ENCODE measurements at places on chromosomes 1 and 21.

DNA sequence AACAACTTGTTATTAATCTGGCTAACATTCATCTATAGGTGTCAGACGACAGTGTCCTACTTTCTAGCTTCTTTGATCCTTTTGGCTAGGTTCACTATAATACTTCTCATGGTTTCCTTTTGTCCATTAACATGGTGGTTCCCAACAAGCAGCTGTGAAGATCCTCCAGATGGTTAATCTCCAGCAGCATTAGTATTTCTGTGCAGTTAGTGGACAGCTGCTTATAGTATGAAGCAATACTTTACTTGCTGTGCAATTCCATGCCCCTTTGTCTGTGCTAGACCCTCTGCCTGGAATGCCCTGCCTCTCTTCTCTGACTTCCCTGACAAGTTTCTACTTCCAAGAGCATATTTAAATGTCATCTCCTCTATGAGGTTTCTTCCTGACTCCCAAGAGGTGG, 41.7 kb upstream of the ARHGAP29 start:
- no peak for DNase-seq

DNA sequence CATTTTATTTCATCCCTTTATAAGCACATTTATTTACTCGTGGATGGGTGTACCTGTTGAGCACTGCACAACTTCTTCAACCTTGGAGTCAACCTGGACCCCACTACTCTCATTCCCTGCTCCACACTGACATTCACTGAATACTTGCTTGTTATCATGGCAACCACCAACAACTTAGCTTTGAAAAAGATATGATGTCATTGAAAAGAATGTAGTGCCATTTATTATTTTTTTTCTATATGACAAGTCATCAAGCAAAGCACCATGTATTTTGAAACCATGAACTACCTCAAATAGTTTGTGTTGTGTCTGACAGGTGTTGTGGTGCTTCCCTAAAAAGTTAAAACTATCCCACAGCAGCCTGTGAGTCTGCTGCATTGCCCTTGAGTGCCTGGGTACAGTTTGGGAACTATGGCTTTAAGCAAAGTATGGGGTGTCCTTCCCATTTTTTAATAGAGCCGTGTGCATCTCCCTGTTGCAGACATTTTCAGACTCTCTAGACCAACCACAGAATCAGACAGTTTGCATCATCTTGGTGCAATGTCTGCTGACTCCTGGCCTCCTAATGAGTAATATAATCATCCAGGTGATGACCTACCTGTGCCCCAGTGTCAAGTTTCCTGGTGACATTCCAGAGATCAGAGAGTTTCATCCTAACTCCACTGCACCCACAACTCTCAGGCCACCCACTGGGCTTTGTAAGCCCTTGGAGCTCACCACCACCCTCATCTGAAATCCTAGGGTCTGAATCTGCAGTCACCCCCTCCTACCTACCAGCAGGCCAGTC, 339.7 kb upstream of the PROX1 start:
- no peak for DNase-seq

DNA sequence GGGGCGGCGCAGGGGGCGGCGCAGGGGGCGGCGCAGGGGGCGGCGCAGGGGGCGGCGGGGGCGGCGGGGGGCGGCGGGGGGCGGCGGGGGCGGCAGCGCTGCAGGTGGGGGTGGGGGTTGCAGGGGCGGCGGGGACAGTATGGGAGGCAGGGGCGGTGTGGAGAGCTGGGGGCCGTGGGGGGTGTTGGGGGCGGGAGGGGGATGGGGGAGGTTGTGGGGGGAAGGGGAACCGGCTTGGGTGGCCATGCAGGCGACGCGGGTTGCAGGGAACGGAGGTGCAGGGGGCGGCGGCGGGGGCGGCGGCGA, 13.0 kb upstream of the SLC19A1 start:
- DNase-seq = no peak

GRCh38 chr1:11781297-11781696, 19.3 kb downstream of the C1orf167 start:
- DNase-seq = no peak

DNA sequence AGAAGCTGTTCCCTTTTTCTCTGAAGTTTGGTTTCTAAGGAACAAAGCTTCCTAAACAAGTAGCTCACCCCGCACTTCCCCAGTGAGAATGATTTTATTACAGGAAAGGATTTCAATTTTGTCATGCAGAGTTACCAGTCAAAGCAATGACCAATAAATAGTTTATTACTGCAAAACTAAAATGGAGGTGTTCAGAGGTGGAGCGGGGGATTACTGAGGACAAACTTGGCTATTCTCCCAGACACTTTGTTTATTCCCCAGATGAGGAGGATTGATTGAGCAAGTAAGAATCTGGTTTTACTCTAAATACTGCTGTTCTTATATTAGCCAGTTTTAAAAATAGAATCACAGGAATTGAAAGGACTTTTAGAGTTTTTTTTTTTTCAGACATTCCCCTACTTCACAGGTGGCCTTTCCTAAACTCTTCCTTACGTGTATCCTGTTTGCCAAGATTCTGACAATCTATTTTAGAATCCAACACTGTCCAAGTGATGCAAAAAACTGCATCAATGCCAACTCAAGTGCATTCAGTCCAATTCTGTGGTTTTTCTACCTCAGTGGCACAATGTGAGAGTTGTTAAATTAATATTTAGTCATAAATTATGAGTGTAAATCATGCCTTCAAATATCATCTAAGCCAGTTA, 136.1 kb downstream of the TNFSF18 start:
- no peak for DNase-seq

DNA sequence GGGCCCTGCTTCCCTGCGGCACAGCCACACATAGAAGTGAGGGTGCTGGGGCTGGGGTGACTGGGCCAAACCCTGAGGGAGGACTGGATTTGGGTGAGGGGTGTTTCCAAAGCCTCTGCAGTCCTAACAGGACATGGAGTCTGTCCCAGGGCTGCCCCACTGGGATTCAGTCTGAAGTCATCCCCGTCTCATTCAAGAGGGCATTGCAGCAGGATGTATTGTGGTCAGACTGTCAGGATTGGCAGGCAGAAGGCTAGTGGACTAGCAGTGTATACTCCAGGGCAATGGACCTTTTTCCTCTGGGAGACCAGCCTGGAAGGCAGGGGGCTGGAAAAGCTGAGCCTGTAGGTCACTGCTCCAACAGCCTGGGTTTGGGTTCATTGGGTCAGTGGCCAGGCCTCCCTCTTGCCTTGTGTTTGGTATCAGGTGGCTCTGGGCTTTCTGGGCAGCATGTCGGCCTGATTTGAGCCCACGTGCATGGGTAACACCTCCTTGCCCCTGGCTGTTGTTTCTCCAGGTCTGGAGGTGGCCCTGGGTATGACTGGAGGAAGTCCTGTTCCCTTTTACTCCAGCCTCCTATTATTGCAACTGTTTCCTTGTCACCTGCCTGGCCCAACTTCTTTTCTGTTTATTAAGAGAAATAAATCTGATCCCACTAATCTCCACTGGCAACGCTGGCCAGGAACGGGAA, 41.0 kb upstream of the SYNC start:
- no peak for DNase-seq

- DNase-seq = no peak
These were observed 2.3 kb downstream of the FUBP1 start for GRCh38 chr1:77976433-77977076.

- DNase-seq = peak; percentile 66
These were observed 9.0 kb downstream of the CLDN19 start for GRCh38 chr1:42730988-42731387.

GRCh38 chr1:170354246-170354645, 177.7 kb upstream of the GORAB start:
- no peak for DNase-seq

GRCh38 chr1:2406451-2407041, 5.8 kb downstream of the PEX10 start:
- DNase-seq = no peak

DNA sequence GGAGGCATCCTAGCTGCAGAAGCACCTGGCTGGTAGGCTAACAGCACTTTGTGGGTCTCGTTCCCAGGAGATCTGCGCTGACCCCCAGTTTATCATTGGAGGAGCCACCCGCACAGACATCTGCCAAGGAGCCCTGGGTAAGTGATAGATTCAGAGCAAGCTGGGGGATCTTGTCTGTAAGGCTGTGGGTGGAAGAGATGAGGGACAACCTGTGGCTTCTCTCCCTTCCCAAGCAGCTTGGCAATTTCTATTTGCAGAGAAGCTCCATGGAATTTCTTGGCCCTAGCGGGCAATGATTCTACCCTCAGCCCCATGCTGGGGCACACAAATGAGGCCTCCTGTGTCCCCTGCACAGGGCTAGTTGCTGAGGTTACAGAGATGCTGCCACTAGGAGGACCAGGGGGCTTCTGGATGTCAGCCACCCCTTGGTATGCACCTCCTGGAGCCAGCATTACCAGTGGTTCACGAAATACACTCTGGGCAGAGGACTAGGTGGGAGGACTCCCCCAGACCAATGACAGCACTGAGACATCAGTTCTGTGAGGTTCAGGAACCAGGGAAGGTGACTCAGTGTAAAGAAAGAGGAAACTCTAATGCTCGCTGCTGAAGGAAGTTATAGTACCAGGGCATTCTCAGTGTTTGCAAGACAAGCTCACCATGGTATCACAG, 5.5 kb downstream of the CAPN2 start:
- no peak for DNase-seq

- DNase-seq = no peak
These were observed 93.2 kb downstream of the TBX19 start for GRCh38 chr1:168373869-168374268.

DNA sequence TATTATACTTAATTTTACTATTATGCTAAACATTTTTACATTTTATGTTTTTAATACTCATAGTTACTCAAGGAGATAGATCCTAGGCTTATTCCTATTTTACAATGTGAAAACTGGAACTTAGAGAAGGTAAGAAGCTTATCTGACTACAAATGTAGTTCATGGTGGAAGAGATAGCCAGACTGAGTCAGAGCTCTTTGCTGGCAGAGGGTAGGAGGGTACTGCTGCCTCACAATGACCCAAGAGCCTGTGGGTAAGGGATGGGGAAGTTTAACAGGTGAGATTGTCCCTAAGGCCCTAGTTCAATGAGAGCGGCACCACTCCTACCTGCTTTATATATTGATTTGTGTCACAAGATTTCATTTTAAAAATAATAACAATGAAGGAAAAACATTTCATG, 34.1 kb upstream of the NEK7 start:
- no peak for DNase-seq

- no peak for DNase-seq
These were observed 15.0 kb upstream of the PTPN14 start for GRCh38 chr1:214566158-214567104.

DNA sequence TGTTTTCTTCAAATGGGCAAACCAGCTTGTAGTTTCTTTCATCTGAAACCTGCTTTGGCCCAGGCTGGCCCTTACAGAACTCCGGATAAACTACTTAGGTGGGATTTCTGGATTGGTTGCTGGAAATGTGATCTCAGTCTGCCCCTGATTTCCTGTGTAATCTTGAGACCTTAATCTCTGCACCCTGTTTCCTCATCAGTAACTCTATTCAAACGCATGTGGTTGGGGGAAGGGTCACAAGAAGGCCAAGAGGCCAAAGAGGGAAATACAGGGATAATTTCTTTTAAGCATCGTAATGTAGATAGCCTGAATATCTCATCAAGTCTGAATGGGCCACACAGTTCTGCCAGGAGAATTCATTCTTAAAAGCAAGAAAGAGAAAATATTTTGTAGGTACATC, 483.6 kb downstream of the LTN1 start:
- no peak for DNase-seq

- no peak for DNase-seq
These were observed 257.2 kb downstream of the PTGER3 start for GRCh38 chr1:70790232-70790923.

GRCh38 chr1:48214820-48215219, 7.7 kb upstream of the SLC5A9 start:
- no peak for DNase-seq

- DNase-seq = peak; percentile 59
These were observed 4.3 kb downstream of the S100A10 start for GRCh38 chr1:151989211-151989862.

DNA sequence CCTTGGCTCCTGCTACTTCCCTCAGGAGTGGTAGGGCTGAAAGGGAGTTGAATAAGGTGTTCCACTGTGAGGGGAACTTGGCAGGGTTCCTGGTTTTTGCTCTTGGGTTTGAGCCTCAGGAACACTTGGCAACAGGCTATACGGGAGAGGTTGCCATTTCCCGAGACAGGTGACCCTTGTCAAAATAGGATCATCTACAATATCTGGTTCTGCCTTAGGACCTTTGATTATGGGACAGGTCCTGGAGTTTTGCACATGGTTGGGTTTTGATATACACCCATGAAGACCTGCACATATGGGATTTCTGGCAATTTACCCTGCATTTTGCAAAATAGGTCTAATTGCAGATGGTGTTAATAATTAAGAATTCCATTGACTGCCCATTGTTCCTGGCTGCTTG, 31.1 kb downstream of the YY1AP1 start:
- no peak for DNase-seq

DNA sequence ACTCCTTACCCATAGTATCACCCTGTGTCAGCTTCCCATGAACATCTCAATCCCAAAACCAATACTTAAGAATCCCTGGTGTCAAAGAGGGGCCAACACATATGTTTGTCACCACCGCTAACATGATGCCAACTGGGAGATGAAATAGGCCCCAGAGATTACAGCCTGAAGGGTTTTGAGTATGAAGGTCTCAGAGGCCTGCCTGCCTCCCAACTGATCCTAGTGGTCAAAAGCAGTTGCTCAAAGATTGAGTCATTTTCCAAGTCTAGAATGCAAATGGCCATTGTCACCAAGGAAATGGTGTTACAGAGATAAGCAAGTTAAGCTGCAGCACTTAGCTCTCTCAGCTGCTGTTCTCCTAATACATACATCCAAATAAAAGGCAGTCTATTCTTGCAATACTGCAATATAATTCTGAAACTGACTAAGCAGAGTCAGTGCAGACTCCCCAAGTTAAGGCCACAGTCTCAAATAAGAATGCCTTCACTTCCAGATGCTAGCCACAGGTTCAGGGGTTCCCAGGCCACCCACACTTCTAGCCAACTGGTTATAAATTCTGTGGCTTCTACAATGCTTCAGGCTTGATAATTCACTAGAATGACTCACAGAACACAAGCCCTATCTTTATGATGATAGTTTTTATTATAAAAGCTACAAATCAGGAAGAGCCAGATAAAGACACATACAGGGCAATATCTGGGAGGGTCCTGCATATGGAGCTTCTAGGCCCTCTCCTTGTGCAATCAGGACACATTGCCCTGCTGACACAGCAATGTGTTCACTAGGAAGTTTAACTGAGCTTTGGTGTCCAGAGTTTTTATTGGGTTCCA, 18.7 kb downstream of the DUSP10 start:
- no peak for DNase-seq

DNA sequence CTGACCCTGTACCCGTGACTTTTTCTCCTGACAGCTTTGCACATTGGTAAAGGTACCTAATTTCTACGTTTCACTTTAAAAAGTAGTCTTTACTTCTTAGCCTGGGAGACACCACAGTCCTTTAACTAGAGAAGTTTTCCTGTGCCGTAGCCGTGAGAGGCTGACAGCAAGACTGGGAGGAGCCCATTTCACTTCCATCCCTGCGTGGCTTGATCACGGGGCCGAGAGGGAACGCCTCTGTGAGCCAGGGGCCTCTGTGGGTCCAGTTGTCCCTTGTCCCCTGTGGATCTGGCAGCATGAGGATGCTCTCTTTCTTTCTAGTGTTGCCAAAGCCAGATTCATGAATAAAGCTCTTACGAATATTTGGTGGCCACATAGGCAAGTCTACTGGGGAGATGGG, 21.6 kb downstream of the PCP4 start:
- DNase-seq = no peak
